ENCODE measurements at places on chromosomes 6 and 20.
A peak's percentile ranks its signal among the peaks of the same experiment; 100 is the strongest.

- DNase-seq, result no peak
Measured at GRCh38 chr20:1833728-1834726, 61.2 kb upstream of the SIRPA start.

GRCh38 chr20:32858189-32858588, 534 bp upstream of the EFCAB8 start:
- DNase-seq, result no peak

DNA sequence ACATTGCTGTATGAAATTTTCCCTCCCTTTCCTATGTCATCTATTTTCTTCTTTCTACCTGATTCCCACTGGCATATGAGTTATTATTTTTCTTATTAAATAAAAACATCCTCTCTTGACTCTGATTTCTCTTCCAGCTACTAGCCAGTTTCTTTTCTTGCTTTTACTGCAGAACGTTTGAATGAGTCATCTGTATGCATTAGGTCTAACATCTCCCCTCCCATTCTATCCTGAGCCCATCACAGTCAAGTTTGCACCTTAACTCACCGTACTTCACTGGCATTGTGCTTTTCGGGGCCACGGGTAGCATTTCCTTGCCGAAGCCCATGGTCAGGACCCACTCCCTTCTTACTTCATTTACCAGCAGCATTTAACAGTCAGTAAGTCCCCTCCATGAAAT, 65.7 kb downstream of the CARMIL1 start:
- DNase-seq, result no peak

DNA sequence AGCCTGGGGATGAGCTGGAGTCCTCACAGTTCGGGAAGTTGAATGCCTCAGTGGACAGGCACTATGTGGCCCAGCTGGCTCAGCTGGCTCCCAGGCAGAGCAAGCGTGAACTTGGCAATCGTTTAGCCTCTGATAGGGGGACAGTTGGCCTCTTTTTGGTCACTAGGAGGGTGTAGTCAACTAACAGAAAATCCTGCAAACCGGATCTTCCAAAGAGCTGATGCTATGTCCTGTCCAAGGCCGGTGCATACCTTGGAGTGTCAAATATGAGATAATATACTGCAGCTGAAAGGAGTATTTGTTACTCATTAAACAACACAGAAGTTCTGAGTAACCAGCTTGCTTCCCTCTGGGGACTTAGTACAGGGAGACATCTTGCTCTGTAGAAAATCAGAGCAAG, 126.2 kb upstream of the EXOC2 start:
- DNase-seq, result no peak

GRCh38 chr20:35617397-35618262, 2.0 kb downstream of the SPAG4 start:
- peak; percentile 81 for DNase-seq

GRCh38 chr6:99250476-99250875, 99.0 kb downstream of the FAXC start:
- no peak for DNase-seq

- peak; percentile 82 for DNase-seq
Measured at GRCh38 chr6:147506704-147507114, 1.8 kb upstream of the SAMD5 start.

DNA sequence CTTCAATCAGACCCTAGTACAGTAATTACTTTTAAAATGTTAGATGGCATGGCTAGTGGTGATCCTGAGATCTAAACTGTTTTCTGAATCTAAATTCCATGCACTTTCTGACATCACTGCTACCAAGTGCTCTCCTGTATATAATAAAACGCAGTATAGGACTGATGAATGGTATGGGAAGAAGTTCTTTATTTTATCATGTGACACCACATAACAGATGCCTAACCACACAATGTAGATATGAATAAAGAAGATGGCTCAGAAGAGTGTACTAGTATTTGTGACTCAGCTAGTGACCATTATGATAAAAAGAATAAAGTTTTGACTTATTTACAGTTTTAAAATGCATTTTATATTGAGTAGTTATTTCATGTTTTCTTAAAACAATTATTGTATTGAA, 8.5 kb downstream of the NDUFAF4 start:
- no peak for DNase-seq

DNA sequence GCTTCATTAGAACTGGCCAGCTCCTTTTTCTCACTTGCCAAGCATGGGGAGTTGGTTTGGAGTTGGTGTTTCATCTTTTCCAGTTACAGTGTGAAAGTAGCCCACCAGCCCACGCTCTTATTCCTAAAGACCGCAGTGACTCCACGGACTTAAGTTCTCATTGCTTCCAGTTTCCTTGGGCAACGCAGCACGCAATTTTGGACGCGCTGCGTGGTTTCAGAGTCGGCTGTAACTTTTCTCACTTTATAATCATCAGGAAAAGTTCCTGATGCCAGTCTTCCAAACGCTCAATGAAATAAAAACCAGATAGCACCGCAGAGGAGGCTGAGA, 381 bp upstream of the PEX7 start:
- DNase-seq, result no peak

DNA sequence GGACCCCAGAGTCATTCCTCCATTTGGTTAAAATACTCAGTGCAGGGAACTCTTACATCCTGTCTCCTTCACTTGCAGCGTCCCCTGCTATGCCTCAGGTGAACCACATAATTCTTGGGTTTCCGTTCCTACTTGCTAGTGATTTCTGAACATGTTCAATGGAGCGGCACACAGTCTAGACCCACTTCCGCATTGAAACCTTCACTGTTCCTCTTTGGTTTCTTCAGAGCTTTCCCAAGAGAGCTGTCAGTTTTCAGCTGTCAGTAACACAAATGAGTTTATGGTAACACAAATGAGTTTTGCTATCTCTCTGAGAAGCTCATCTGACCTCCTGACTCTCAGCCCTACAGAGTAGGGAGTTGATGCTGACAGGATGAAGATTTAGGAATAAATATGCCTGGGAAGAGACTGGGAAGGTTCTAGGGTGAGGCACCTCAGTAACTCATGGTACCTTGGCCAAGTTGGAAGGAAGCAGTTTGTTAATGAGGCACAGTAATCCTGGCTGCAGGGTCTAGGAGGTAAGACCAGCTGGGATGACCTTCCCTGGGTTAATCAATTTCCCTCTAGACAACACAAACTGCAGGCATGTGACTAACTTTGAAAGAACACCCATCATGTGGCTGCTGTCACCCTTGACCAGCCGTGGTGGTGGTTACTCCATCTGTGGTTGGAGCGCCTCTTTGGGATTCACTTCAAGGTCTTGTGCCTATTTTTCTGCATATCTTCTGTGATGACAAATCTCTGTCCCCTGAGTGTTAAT, 5.4 kb downstream of the SYS1 start:
- no peak for DNase-seq

GRCh38 chr6:21648475-21649050, 55.0 kb downstream of the SOX4 start:
- DNase-seq, result no peak

GRCh38 chr20:57769756-57770155, 59.9 kb upstream of the PMEPA1 start:
- DNase-seq, result peak; percentile 27

- no peak for DNase-seq
Measured at GRCh38 chr6:47375426-47375825, 65.7 kb upstream of the TNFRSF21 start.

- no peak for DNase-seq
Measured at GRCh38 chr6:44332585-44332984, 9.9 kb upstream of the SPATS1 start.

GRCh38 chr6:151205721-151206600, 33.8 kb upstream of the AKAP12 start:
- no peak for DNase-seq

DNA sequence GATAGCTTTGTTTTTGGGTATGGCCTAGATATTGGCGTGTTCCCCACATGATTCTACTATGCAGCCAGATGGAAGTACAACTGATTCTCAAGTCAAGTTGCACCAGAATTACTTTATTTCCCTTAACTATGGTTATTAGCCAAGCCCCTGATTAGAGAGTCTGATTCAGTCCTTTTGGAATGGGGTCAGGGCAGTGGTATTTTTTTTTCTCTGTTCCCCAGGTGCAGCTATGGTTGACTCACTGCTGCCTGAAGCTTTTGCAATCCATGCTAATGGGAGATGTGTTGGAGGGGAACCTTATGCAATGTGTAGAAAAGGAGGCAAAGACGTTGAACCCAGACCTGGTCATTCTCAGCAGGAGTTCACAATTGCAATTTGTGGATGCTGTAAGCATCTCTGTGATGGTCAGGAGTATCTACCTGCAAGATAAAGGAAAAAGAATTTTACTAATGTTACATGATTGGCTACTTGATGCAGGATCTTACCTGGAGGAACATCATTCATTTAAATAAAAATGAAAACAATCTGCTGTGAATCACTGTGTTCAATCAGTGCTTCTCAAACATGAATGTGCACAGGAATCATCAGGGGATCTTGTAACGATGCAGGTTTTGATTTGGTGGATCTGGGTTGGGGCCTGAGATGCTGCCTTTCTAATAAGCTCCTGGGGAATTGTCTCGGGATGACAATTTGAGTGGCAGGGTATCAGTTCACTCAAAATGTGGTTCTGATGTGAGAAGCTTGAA, 49.4 kb downstream of the PFDN4 start:
- DNase-seq, result no peak

DNA sequence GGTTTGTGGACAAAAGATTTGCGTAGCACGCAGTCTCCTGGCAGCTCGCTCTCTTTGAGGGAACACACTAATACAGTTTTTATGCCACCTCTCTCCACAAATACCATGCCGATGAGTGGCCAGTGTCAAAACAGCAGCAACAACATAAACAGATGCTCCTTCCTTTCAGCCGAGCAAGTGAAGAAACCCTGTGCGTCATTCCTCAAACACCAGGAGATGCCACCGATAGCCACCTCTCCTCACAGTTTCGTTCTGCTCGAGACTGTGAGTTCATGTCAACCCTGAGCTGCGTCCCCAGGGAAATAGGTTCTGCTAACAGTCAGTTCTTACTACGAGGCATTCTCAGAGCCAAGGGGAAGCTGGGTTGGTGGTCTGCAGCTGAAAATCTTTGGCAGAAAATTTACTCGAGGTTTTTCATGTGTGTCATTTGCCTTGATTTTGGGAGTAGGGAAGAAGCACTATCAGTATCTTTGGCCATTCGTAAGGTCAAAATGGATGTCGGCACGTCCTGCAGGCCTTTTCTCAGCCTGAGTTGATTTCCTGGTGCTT, 59.9 kb downstream of the EYA2 start:
- no peak for DNase-seq

GRCh38 chr6:44176762-44177509, 18.3 kb downstream of the CAPN11 start:
- no peak for DNase-seq

- DNase-seq, result no peak
Measured at GRCh38 chr6:155638200-155638599, 182.6 kb upstream of the NOX3 start.

GRCh38 chr6:94501516-94501915, 1075.8 kb upstream of the MANEA start:
- no peak for DNase-seq

DNA sequence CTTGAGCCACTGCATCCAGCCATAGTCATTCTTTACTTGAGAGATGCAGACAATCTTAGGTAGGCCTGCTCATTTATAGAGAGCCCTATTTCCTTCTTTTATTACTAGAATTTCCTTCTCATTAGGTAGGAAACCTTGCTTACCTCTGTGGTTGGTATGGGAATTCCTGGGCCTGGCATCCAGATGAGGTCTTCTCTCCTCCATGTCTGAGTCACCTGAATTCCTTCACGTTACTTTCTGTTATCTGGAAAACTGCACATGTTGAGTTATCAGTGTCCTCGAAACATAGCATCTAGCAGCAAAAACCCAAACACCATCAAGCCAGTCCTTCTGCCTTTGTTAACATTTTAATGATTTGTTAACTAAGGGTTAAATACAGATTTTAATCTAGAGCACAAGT, 2.2 kb downstream of the ZNFX1 start:
- no peak for DNase-seq

DNA sequence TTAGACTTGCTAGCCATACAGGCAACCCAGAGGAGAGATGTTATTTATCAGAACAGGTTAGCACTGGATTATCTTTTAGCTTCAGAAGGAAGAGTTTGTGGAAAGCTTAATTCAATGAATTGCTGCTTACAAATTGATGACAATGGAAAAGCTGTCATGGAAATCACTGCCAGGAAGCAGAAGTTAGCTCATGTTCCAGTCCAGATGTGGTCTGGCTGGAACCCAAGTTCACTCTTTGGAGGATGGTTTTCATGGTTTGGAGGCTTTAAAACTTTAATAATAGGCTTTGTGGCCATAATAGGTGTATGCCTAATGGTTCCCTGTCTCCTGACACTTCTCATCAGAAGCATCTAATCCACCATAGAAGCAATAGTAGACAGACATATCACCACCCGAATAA, 699.0 kb downstream of the PHF3 start:
- no peak for DNase-seq

DNA sequence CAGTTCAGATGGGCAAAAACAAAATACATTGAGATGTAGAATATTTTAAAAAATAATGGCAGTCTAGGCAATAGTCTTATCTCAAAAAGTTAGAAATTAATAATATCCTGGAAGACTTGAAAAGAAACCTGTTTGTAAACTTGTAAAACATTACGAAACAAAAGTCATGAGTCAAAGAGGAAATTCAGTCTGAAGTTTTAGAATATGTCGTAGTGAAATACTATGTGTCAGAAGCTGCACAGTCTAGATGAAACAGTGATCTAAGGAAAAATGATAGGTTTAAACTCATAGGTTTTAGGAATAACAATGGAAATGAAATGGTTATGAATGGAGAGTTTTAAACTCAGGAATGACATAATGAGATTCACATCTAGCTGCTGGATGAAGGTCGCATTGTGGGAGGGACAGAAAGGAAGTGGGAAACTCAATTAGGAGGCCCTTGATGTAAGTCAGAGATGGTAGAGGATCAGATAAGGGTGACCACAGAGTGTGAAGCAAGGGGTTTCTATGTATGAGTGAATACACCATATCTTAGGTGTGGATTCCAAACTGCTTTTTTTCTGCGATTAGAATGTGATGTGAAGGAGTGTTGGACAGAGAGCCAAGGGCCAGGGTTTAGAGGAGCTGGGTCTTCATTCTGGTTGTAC, 2.8 kb downstream of the SNRPB2 start:
- DNase-seq, result no peak

DNA sequence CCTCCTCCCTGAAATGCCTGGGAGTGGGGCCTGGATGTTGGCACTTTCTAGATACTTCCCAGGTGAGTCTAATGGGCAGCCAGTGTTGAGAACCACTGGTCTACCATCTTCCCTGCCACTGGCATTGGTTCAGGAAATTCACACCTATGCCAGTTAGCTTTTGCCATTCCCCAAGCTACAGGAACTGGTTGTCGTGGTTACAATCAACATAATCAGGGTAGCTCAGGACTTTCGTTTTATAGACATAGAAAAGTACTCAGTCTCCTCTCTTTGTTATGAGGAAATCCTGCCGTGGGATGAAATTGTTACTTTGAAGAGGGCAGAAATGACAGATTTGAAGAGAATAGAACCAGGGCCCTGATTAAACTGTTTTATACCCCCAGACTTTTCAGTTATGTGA, 127.9 kb upstream of the FOXO3 start:
- no peak for DNase-seq

Measured in cardiac septum (tissue), 1 donor.